ENCODE measurements at places on chromosomes 2 and 18. TPM values are rescaled to one million over a fixed set of nuclear protein-coding genes. Genes with fewer than 3 reads are reported as not detected.
A peak's percentile ranks its signal among the peaks of the same experiment; 100 is the strongest.

PIGN gene
- total RNA-seq = 22.7 TPM

NOL4 gene
- not detected for total RNA-seq

DYNAP gene
- not detected for total RNA-seq

LONRF2 gene
- total RNA-seq = 1.1 TPM

GPD2 gene
- total RNA-seq = 107 TPM

ACP1 gene
- total RNA-seq = 109 TPM

TNFAIP6 gene
- not detected for total RNA-seq

ZNF804A gene
- 1.9 TPM for total RNA-seq

IL1A gene
- total RNA-seq = 0.11 TPM

RGPD4 gene
- total RNA-seq = not detected

ARHGEF4 gene
- 30.5 TPM for total RNA-seq

NCKAP5 gene
- 3.2 TPM for total RNA-seq

FEV gene
- 0.07 TPM for total RNA-seq

FAM110C gene
- total RNA-seq = 6.8 TPM

HRH4 gene
- not detected for total RNA-seq

GRCh38 chr2:126877861-126878565, 20.7 kb upstream of the TEX51 start:
- no peak for DNase-seq

- no peak for DNase-seq
These were observed 225.0 kb downstream of the CYP26B1 start for GRCh38 chr2:71922499-71923142.

DNA sequence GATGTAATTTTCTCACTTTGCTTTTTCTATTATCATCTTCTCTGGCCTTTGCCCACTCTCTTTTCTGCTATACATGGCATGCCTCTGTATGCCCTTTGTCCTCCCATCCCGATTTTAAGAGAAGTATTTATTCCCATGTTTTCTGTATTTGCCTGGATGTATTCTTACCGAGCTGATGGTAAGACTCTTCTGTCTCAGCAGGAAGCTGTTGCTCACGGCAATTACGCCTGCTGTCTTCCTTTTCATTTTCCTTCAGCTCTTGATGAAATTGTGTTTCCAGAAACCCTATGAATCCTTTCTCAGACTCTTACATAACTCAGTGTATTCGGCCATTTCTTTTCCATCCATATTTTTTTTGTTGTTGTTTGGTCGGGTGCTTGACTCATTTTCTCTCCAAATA, 121.6 kb downstream of the SP3 start:
- DNase-seq = no peak

- no peak for DNase-seq
These were observed 37.8 kb downstream of the KCTD18 start for GRCh38 chr2:200471928-200472645.

GRCh38 chr2:19577723-19578122, 219.3 kb upstream of the OSR1 start:
- peak; percentile 74 for DNase-seq

DNA sequence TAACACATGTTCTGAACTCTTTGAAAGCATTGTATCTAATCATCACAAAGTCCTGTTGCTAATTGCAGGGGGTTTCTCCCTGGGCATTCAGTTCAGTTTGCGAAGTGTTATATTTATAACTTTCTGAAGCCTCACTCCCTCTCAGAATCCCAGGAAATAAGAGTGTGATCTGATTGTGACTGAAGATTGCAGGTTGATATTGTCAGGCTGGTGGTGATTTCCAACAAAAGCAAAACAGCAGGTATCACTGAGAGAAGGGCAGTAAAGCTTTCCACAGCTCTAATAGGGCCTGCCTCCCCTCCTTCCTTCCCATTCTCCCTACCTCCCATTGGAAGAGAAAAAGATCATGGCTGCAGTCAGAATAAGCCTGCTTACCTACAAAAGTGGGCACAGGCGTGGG, 466.7 kb upstream of the FSHR start:
- no peak for DNase-seq

DNA sequence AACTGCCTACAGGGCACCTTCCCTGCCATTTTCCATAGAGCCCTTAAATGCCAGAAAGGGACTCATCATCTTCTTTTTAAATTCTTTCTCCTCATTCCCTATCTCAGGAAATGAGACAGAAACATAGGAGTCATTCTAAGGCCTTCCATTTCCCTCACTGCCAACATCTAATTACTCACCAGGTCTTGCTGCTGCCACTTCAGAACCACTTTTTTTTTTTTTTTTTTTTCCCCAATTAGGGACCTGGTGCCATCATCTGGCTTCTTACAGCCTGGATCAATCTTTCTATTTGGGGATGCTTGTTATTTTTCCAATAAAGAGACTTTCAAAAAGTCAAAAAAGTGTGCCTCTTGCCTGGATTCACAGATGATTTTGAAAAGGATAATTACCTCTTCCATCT, 373.4 kb downstream of the LPIN1 start:
- DNase-seq = peak; percentile 56

DNA sequence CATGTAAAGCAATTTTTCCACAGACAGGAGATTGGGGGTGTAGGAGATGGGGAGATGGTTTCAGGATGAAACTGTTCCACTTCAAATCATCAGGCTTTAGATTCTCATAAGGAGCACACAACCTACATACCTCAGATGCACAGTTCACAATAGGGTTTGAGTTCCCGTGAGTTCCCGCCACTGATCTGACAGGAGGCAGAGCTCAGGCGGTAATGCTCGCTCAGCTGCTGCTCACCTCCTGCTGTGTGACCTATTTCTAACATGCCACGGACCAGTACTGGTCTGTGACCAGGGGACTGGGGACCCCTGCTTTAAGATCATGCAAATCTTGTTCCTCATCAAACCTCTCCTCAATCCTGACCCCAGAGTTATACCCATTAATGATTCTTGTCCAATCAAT, 70.1 kb downstream of the RPE start:
- no peak for DNase-seq

DNA sequence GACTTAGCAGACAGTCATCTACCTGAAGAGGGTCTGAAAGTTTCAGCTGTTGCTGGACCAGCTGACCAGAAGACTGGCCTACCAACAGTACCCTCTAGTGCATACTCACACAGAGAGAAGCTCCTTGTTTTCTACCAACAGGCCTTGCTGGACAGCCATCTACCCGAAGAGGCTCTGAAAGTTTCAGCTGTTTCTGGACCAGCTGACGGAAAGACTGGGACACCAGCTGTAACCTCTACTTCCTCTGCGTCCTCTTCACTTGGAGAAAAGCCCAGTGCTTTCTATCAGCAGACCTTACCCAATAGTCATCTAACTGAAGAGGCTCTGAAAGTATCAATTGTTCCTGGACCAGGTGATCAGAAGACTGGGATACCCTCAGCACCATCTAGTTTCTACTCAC, 63.2 kb downstream of the ALMS1 start:
- DNase-seq = no peak

- no peak for DNase-seq
These were observed 54.7 kb downstream of the ST6GAL2 start for GRCh38 chr2:106831241-106831640.

- DNase-seq = peak; percentile 50
These were observed 2.2 kb downstream of the MYO3B start for GRCh38 chr2:170180031-170180566.

GRCh38 chr2:25234738-25235137, 66.4 kb upstream of the POMC start:
- no peak for DNase-seq

- no peak for DNase-seq
These were observed 1571.5 kb upstream of the NXPH2 start for GRCh38 chr2:140351692-140352091.

DNA sequence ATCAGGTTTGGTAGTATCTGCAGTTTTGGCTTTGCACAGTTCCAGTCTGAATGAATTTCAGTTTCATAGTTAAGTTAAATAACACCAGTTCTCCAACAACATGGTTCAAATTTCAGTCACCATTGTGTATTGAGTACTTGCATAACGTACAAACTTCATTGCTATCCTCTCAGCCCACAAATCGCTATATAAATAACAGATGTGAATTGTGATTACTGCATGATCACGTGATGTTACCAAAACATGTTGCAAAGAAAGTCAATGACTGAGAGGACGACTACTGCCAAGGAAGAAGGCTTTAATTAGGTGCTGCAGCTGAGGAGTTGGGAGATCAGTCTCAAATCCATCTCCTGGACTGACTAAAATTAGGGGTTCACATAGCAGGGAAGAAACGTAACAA, 48.2 kb downstream of the COL4A4 start:
- DNase-seq = no peak

DNA sequence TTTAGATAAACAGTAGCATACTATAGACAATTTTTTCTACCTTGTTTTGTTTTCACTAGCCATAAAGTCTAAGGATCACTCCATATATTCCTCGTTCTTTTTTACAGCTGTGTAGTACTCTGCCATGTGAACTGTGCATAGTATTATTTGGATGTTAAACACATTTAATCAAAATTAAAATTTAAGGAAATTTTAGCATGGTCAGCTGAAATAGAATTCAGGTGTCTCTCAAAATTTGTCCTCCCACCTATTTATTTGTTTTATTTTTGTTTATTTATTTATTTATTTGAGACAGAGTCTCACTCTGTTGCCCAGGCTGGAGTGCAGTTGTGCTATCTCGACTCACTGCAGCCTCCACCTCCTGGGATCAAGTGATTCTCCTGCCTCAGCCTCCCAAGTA, 46.4 kb upstream of the AAK1 start:
- DNase-seq = no peak

GRCh38 chr2:83017366-83018090, 1441.6 kb downstream of the SUCLG1 start:
- DNase-seq = no peak

GRCh38 chr2:169571571-169571970, 2.1 kb downstream of the FASTKD1 start:
- no peak for DNase-seq

DNA sequence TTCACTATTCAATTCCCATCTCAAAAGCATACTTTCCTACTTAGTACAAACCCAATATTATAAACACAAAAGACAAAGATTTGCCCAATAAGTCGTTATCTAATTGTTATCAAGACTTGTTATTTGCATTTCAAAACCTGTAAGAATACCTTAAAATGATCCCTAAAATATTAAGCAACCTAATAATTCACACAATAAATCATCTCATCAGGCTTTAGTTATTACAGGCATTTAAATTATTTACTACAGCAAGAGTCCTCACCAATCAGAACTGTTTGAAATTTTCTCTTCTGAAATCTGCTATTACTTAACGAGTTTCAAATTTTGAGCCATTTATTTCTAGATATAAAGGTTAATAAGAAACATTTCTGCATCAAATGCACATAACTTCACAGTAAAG, 1.6 kb downstream of the CCDC88A start:
- DNase-seq = no peak

DNA sequence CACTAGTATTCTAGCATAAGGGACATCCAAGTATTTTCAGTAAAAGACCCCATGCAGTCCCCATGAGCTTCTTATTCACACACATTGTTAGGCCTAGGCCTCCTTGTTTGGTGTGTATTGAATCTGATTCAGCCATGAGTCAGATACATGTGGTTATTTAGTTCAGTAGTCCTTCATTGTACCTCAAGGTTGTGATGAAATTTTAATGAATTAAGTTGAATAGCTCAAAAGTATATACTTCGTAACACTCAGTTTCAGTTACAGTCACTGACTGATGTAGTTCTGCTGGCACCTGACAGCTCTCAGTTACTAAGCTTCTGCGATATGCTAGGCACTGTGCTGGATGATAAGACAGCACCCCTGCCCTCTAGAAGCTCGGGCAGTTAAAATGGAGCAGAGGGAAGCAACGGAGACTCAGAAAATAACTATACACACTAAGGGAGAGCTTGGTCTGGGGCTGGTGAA, 86.4 kb downstream of the XRCC5 start:
- peak; percentile 71 for DNase-seq

- DNase-seq = peak; percentile 70
These were observed 10.3 kb downstream of the ZC3H15 start for GRCh38 chr2:186496401-186496800.

DNA sequence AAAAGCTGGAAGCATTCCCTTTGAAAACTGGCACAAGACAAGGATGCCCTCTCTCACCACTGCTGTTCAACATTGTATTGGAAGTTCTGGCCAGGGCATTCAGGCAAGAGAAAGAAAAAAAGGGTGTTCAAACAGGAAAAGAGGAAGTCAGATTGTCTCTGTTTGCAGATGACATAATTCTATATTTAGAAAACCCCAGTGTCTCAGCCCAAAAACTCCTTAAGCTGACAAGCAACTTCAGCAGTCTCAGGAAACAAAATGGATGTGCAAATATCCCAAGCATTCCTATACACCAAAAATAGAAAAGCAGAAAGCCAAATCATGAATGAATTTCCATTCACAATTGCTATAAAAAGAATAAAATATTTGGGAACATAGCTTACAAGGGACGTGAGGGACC, 11.1 kb downstream of the SLC8A1 start:
- no peak for DNase-seq

DNA sequence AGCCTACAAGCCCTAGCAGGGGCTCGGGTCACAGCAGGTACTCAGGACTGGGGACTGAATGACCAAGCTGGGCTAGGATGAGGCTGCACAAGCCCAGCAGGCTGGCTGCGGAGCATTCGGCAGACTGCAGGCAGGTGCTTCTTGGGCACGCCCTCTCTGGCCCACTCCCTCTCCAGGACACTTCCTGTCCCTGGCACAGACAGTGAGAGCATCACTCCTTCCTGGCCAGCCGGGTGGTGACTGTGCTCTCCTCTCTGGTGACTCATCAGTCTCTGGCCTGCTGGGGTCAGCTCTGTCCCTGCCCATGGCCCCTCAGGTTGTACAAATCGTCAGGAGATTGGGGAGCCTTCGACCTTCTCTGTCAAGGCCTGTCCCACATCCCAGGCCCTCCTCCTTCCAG, 22.5 kb downstream of the C1QL2 start:
- peak; percentile 51 for DNase-seq

DNA sequence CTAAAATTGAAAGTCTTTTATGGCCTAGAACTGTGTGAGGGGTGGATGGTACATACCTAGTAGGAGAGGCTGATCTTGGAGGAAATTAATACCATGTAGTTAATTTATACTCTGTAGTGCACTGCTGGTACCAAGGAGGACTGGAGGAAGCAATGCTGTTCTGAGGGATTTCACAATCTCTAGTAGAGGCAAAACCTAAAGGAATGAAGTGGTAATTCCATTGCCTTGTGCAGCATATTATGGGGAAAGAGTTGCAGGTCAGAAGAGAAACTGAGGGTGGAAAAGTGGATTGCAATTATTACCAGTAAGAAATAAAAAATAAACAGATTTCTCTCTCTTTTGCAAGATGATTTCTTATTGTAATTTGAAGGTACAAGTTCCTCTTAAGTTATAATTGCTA, 2.2 kb downstream of the ABI2 start:
- DNase-seq = peak; percentile 19

DNA sequence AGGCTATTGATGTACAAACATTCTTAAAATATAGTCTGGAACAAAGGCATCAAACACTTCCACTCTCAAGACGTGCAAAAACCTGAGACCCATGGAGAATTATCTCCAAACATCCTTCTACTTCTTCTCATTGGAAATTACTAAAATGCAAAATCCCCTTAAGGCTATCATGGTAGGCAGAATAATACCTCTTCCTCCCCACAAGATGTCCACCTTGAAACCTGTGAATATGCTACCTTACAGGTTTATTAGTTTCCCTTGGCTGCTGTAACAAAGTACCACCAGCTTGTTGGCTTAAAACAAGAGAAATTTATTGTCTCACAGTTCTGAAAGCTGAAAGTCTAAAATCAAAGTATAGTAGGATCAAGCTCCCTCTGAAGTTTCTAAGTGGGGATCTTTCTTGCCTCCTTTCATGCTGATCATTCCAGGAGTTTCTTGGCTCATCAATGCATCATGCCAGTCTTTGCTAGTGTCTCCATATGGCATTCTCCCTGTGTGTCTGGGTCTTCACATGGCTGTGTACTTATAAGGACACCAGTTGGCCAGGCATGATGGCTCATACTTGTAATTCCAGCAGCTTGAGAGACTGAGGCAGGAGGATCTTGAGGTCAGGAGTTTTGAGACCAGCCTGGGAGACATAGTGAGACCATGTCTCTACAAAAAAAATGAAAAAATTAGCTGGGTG, 163.7 kb upstream of the NCK2 start:
- no peak for DNase-seq
